ENCODE measurements at places on chromosomes 6 and 20. TPM values are rescaled to one million over a fixed set of nuclear protein-coding genes. Genes with fewer than 3 reads are reported as not detected.

The SLC9A8 gene
- 3.6 TPM for total RNA-seq

The CTCFL gene
- total RNA-seq: not detected

The SIRPD gene
- not detected for total RNA-seq

The CDH4 gene
- 2.4 TPM for total RNA-seq

The KCNK15 gene
- not detected for total RNA-seq

The SRC gene
- 22.0 TPM for total RNA-seq

The TBCC gene
- 28.7 TPM for total RNA-seq

The GRM1 gene
- not detected for total RNA-seq
